ENCODE measurements at places on chromosomes 4 and X. TPM values are rescaled to one million over a fixed set of nuclear protein-coding genes. Genes with fewer than 3 reads are reported as not detected.

KLB gene
- total RNA-seq, result not detected

ODAPH gene
- total RNA-seq, result 0.86 TPM

IL15 gene
- total RNA-seq, result 1.2 TPM

ZFP42 gene
- total RNA-seq, result not detected

RTL3 gene
- total RNA-seq, result not detected

MAML3 gene
- total RNA-seq, result 4.3 TPM

CFI gene
- not detected for total RNA-seq

SSX4B gene
- total RNA-seq, result not detected

PCDH7 gene
- total RNA-seq, result not detected

PAGE4 gene
- total RNA-seq, result not detected

ETNPPL gene
- not detected for total RNA-seq

LONRF3 gene
- total RNA-seq, result not detected

CENPVL2 gene
- total RNA-seq, result not detected

AFM gene
- not detected for total RNA-seq

SLC10A6 gene
- total RNA-seq, result not detected

SPACA5B gene
- total RNA-seq, result not detected

RUFY3 gene
- total RNA-seq, result 16.2 TPM

SLC9B1 gene
- total RNA-seq, result 0.48 TPM

TXK gene
- total RNA-seq, result 6.8 TPM

ZAR1 gene
- not detected for total RNA-seq

STEEP1 gene
- total RNA-seq, result 21.0 TPM

TNIP3 gene
- total RNA-seq, result 0.93 TPM

MAD2L1 gene
- 61.1 TPM for total RNA-seq

BMX gene
- not detected for total RNA-seq

RXFP1 gene
- total RNA-seq, result not detected

RAI2 gene
- not detected for total RNA-seq

NKRF gene
- 17.1 TPM for total RNA-seq

CENPU gene
- total RNA-seq, result 69.3 TPM

PABPC1L2A gene
- total RNA-seq, result not detected

IBSP gene
- not detected for total RNA-seq

DTHD1 gene
- 0.07 TPM for total RNA-seq

CT47A1 gene
- not detected for total RNA-seq

SH3TC1 gene
- 17.1 TPM for total RNA-seq

AREG gene
- not detected for total RNA-seq

TRIM75 gene
- total RNA-seq, result not detected

FGA gene
- total RNA-seq, result not detected

ZNF41 gene
- 11.3 TPM for total RNA-seq

All from T-helper 2 cell treated with Interferon-gamma antibody and Interleukin-4, amounts not matched to agents 100 ng/mL and 5 ng/mL, for 36 hours (primary cell).